ENCODE measurements at places on chromosomes 7 and 10.
A peak's percentile ranks its signal among the peaks of the same experiment; 100 is the strongest.

DNA sequence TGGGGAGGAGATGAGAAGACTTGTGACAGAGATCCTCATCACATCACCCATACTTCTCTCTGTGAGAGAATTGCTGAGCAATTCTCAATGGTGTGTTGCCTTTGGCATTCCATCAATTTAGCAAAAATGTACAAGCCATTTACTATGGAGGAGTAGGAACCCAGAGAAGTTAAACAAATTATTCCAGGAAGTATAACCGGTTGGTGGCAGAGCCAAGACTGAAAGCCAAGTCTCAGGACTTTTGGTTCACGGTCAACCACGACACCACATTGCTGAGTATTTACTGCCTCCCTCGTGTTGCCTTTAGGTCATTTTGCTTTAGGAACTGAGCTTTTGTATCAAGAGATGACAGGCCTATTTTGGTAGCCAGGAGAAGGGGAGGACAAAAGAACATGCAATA lies 88.0 kb upstream of the ELMO1 start:
- DNase-seq = no peak

GRCh38 chr7:149772241-149772955 lies 990 bp downstream of the ZNF467 start:
- no peak for DNase-seq

GRCh38 chr7:70698219-70698832 lies 433.6 kb upstream of the GALNT17 start:
- DNase-seq = no peak

GRCh38 chr7:593324-594115 lies 73.9 kb upstream of the PDGFA start:
- no peak for DNase-seq

- DNase-seq = no peak
These were observed 93.9 kb downstream of the ATXN7L1 start for GRCh38 chr7:105782391-105783042.

DNA sequence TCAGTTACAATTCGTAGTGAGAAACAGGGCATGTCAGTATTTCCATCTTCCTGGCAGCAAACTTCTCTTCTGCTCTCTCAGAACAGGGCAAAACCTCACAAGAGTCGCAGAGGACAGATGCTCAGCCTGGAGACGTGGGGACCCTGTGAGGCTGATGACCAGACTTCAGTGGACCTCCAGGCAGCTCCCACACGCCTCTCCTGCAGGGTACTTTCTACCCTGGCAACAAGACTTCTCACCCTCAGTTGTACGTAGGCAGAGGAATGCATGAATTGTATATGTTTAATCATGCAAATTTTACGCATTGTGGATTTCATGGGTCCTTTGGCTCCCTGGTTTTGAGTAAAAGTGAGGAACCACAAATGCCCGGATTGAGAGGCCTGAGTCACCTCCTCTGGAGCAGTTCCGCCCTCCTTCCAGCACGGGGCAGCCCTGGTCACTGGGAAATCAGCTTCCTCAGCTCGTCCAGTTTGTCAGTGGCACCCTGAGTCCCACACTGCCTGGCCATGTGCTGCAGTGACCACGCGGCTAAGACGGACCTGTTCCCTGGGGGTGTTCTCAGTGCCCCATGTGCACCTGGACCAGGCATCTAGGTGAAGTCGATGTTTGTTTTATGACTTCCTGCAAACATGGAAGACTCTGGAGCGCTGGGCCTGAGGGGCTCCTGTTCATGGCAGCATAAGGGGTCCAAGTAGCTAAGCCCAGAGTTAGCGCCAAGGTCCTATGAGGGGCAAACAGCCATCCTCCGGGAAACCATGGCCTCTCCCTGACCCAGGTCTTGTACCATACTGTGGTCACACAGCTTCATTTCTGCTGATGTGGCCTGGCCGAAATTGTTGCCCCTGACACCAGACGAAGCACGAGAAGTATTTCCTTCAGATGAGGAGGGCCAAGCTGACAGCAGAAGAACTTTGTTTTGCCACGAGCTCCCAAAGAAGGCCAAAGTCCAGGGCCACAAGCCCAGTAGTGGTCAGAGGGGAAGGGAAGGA lies 165.1 kb downstream of the TNS3 start:
- DNase-seq = no peak

DNA sequence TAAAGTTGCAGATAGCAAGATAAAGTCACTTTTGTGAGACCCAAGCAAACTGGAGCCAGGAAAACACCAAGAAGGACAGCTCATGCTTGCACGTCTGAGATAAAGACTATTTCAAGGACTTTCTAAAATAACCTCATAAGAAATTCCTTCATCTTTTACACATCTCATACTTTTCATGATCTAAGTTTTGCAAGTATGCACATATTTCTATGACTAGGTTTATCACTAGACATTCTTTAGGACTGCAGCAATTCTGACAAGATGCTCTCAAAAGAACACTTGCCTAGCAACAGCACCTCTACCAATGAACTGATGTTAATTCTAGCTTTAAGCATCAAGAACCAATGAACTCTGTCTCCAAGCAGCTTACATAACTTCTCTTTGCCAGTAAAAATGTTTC lies 457.6 kb downstream of the SEMA3D start:
- DNase-seq = no peak

DNA sequence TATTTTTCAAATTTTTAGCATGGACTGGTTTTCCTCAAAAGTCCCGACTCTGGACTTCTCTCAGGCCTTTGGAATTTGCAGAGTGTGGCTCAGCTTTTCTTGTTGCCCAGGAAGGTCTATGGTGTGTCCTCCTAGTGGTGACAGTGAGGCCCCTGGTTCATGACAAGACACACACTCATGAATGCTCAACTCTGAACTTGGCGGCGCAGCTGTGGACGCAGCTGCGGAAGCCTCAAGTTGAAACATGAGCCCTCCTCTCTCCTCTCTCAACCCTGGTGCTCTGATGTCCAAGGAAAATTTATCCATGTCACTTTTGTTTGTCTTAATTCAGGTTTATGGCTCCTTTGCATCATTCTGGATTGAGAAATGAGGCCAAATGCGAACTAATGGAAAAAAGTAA lies 183.9 kb downstream of the HECW1 start:
- DNase-seq = no peak

DNA sequence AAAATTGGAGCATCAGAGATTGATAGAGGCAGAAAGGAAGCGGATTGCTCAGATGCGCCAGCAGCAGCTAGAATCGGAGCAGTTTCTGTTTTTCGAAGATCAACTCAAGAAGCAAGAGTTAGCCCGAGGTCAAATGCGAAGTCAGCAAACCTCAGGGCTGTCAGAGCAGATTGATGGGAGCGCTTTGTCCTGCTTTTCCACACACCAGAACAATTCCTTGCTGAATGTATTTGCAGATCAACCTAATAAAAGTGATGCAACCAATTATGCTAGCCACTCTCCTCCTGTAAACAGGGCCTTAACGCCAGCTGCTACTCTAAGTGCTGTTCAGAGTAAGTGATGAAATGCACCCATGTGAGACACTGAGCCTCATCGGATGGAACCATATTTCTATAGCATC lies 33.1 kb downstream of the STAMBPL1 start:
- peak; percentile 83 for DNase-seq

GRCh38 chr10:21238717-21239116 lies 286.8 kb downstream of the SKIDA1 start:
- DNase-seq = no peak

DNA sequence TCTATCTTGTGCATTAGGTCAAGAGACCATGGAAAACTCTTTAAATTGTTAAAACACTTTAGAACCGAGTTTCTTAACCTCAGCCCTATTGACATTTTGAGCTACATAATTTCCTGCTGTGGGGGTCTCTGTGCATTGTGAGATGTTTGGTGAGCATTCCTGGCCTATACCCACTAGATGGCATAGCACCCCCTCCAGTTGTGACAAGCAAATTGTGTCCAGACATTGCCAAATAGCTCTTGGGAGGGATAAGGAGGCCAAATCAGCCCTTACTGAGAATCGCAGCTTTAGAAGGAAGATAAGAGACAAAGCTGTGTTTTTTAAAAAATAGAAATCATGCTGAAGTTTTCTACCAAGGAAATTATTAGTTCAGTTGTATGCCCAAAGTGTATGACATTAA lies 1158.5 kb upstream of the C7orf33 start:
- no peak for DNase-seq

GRCh38 chr7:130084037-130084875 lies 13.9 kb downstream of the KLHDC10 start:
- DNase-seq = no peak

DNA sequence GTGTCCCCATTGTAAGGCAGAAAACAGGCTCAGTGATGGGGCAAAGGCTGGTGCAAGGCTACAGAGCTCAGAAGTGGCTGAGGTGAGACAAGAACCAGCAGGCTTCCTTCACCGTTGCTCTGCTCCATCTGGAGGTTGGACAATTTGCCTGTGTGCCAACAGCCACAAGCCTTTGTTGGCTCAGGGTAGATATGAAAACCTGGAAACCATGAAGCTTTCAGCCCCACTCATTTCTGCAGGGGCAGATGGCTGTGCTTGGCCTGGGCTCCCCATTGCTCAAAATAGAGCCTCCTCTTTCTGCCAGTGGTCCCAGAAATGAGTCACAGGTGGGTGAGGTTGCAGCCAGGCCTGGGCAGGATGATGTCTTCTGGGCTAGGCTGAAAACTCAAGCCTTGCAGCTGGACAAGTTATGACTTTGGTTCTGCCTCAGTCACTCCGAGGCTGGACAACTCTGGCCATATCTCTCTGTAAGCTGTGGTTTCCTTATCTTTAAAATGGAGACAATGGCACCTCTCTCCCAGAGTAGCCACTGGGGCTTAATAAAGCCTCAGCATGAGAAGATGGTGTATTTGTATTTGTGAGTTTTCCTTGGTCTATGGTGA lies 12.2 kb upstream of the ZNF273 start:
- no peak for DNase-seq

GRCh38 chr10:43221419-43222209 lies 45.3 kb downstream of the RASGEF1A start:
- no peak for DNase-seq

- no peak for DNase-seq
These were observed 9.7 kb downstream of the NPTX2 start for GRCh38 chr7:98626460-98627412.

- no peak for DNase-seq
These were observed 50.7 kb upstream of the GHITM start for GRCh38 chr10:84088626-84089025.

DNA sequence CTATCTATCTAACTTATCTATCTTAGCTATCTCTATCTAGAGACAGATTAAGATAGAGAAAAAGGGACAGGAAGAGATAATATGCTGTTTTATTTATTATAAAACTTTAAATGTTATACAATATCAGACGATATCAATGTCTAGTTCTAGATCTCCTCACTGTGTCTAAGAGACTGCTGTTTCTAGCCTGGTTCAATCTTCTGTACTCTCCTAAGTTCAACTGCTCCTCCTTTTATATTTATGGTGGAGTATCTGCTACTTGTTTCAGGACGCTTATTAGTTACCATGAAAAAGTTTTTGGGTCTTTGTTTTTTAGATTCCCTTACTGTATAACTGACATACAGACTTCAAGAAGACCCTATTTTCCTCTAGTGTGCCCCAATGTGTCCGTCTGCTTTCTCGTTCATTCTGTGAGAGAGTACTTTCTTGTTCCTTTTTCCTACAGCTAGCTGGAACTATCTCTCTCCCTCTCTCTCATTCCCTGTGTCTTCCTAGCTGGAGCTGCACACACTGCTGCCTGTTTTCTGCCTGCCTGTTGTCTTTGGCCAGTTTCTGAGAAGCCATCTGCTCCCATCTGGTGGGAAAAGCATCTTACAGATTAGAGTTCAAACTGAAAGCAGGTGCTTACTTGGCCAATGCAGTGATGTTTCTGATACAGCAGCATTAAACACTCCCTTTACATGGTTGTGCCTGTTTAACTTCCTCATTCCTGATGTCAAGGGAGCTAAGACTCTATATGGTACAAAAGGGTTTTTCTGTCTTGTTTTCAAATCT lies 49.4 kb upstream of the ARL4A start:
- DNase-seq = no peak

- DNase-seq = peak; percentile 58
These were observed 49.6 kb upstream of the UBE3C start for GRCh38 chr7:157089100-157089610.

- DNase-seq = no peak
These were observed 584.6 kb upstream of the POM121L12 start for GRCh38 chr7:52450816-52451215.

- no peak for DNase-seq
These were observed 2.9 kb downstream of the FGFR2 start for GRCh38 chr10:121595351-121595805.

DNA sequence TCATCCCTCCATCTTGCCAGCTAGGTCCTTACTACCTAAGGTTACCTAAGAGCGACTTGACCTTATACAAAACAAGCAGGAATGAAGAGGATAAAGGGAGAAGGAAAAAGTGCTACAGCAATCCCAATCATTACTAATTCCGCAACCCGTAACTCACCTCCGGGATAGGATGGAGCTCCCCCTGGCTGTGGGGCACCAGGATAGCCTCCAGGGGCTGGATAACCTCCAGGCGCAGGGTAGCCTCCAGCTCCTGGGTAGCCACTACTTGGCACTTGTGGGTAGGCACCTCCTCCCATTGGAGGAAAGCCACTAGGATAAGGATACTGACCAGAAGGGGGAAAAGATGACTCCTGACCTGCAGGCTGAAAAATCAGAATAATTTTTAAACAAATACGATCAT lies 15.8 kb downstream of the ANXA7 start:
- DNase-seq = no peak

GRCh38 chr7:55254596-55255495 lies 110.3 kb upstream of the LANCL2 start:
- DNase-seq = peak; percentile 78

- DNase-seq = no peak
These were observed 16.5 kb upstream of the AOC1 start for GRCh38 chr7:150835702-150836280.

- DNase-seq = no peak
These were observed 122.1 kb downstream of the NKX6-2 start for GRCh38 chr10:132663666-132664365.

- DNase-seq = peak; percentile 39
These were observed 41.1 kb downstream of the GARS1 start for GRCh38 chr7:30635798-30636197.

DNA sequence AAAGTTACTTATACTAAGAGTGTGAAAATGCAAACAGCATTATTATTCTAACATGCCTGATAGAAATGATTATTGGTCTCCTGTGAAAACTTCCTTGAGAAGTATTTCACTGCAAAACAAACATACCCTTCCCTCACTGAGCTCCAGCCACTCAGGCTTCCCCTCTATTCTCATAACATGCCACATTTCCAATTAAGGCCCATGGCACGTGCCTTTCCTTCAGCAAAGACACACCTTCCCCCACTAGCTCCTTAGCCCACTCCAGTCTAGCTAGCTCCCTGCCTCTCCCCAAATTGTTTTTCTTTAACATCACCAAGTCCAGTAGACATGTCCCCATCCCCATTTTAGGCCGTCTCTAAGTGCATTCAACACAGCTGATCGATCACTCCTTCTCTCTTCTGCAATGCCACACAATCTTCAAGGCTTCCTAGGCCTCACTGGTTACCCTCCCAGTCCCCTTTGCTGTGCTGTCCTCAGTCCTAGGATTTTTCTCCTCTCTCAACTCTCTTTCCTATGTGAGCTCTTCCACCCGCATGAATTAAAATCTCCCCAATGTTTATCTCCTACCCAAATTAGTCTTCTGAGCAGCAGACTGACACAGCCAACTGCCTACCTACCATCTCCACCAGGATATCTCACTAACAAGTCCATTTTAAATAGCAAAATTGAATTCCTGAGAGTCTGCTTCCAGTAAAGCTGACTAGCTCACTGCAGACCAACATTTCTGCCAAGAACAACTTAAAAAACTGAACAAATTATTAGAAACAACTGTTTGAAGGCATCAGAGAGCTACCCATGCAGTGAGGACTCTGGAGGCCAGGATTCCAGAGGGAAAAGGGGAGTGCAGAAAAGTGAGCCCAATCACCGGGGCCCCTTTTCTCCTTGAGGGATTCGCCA lies 11.9 kb downstream of the CYTH3 start:
- no peak for DNase-seq

- DNase-seq = no peak
These were observed 320.8 kb downstream of the EXOC4 start for GRCh38 chr7:133573554-133574265.

Measured in NCI-H510A (cell line).